ENCODE measurements at places on chromosomes 11 and 22.

GRCh38 chr11:13465909-13466371 is 2.9 kb upstream of the BTBD10 start:
- no peak for DNase-seq

- DNase-seq, result no peak
These were observed 31.9 kb upstream of the ZC3H12C start for GRCh38 chr11:110061296-110061695.

DNA sequence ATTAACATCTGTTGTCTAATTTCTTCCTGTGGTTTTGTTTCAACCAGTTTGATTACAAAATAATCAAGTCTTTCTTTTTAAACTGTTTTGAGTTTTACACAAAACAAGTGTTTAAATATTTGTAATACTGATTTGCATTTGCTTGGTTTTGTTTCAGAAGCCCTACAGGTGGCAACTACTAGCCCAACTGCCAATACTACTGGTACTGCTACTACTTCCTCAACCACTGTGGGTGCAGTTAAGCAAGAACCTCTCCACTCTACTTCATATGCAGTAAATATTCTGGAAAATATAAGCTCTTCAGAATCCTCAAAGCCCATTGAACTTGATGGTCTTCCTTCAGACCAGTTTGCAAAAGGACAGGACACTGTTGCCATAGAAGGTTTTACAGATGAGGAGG is 61.1 kb downstream of the QSER1 start:
- DNase-seq, result no peak

- DNase-seq, result no peak
These were observed 4.1 kb downstream of the NUCB2 start for GRCh38 chr11:17280494-17281127.

GRCh38 chr22:29563652-29564460 is 10.3 kb upstream of the THOC5 start:
- no peak for DNase-seq

DNA sequence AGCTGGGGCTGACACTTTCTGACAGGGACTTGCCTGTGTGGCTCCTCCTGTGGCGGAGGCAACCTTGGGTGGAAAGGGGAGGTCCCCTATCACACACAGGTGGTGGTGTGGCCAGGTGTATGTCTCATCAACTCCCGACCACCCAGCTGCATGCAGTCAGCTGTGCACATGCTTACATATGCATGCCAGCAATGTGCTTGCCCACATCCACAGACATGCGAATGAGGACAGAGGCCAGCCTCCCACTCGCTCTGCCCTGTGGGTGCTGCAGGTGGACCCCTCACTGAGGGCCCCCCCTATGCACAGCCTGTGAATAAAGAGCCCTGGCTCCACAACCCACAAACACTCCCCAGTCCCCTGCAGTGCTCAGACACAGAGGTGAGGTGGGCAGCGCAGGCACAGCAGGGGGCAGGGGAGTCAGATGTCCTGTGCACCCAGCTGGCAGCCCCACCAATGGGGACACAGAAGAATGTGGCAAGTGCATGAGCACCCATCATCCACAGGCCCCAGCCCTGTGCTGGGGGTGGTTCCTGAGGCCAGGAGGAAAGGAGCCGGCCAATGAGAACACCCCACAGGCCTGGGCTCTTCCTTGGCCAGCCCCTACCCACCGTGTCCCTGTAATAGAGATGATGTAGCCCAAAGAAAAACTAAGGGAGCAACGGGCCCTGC is 9.5 kb downstream of the GNB1L start:
- DNase-seq, result no peak

GRCh38 chr11:41920374-41920773 is 460.9 kb upstream of the LRRC4C start:
- DNase-seq, result no peak

GRCh38 chr11:120657306-120658070 is 145.9 kb downstream of the GRIK4 start:
- no peak for DNase-seq

GRCh38 chr11:95711162-95711944 is 78.2 kb downstream of the FAM76B start:
- no peak for DNase-seq

DNA sequence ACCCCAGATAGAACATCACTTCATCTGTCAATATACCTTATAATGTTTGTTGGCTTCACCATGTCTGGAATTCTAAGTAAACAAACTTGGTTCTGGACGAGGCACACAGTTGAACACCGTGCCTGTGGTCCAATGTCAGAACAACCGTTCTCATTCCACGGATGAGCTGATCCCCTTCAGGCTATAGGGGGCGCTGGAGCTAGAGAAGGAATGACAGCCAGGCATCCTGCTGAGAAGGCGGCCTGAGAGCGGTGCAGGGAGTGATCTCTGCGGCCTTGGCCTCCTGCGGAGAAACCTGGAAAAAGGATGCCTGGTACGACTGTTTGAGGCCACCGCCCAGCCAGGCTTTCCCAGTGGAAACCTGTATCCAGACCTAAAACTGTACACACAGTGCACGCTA is 48.7 kb downstream of the FDX1 start:
- DNase-seq, result no peak

DNA sequence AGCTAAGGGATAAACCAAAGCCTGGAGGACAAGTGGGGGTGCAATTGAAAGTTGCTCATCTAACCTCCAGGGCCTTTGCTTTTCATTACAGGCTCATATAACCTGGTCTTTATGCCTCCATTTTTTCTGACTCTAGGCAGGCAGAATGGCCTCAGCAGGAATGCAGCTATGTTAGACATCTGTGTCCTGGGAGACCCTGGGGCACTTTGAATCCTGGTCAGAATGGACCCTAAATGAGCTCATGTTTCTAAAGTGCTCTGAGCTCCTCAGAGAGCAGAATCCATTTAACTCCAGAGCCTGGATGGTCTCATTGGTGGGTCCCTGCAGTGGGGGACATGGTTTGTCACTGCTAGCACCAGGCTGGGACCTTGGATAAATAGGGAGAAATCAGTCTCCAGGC is 177.3 kb downstream of the KIRREL3 start:
- DNase-seq, result no peak

DNA sequence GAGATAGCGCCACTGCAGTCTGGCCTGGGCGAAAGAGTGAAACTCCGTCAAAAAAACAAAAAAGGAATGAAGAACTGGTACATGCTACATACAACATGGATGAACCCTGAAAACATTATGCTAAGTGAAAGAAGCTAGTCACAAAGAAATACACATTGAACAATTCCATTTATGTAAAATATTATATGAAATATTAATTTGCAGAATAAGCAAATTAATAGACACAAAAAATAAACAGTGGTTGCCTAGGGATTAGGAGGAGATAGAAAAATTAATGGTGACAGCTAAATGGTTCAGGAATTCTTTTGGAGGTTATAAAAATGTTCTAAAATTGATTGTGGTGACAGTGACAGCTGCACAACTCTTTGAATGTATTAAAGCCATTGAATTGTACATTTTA is 14.7 kb downstream of the PRDM10 start:
- no peak for DNase-seq

DNA sequence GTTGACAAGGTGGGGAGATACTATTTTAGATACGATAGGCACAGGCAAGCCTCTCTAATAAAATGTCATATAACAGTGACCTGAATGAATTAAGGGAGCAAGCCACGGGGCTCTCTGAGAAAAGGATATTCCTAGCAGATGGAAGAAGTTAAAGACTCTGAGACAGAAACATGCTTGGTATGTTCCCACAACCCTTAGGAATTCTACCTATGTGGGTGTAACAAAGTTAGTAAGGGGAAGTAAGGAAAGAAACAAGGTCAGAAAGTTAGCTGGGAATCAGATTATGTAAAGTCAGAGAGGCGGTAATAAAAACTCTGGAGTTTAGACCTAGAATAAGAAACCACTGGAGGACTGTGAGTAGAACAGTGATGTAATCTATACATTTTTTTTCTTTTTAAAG is 59.7 kb upstream of the GDPD4 start:
- DNase-seq, result no peak

GRCh38 chr11:61628662-61628970 is 47.7 kb upstream of the SYT7 start:
- DNase-seq, result no peak

- no peak for DNase-seq
These were observed 14.5 kb upstream of the OR10V1 start for GRCh38 chr11:59728154-59728553.

GRCh38 chr22:45980761-45981160 is 3.8 kb upstream of the WNT7B start:
- DNase-seq, result no peak

GRCh38 chr22:48944433-48944750 is 883.3 kb downstream of the BRD1 start:
- DNase-seq, result no peak

DNA sequence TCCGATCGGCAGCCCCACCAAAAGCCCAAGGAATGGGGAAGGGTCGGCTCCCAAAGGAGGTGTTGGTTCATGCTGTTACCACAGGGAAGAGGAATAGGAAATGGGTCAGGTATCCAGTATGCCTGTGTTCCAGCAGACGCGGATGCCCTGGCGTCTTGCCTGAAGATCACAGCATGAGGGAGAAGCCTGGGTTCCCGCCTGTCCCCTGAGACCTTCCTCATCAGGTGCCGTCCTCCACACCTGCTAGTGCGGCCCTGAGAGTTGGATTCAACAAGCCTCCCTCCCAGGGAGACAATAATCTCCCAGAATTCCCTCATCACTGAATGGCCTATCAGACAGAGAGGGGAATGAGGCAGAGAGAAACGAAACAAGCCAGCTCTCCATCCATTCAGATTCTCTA is 92.2 kb downstream of the SPATA19 start:
- no peak for DNase-seq

GRCh38 chr11:69918231-69918937 is 99.2 kb upstream of the FGF3 start:
- no peak for DNase-seq

DNA sequence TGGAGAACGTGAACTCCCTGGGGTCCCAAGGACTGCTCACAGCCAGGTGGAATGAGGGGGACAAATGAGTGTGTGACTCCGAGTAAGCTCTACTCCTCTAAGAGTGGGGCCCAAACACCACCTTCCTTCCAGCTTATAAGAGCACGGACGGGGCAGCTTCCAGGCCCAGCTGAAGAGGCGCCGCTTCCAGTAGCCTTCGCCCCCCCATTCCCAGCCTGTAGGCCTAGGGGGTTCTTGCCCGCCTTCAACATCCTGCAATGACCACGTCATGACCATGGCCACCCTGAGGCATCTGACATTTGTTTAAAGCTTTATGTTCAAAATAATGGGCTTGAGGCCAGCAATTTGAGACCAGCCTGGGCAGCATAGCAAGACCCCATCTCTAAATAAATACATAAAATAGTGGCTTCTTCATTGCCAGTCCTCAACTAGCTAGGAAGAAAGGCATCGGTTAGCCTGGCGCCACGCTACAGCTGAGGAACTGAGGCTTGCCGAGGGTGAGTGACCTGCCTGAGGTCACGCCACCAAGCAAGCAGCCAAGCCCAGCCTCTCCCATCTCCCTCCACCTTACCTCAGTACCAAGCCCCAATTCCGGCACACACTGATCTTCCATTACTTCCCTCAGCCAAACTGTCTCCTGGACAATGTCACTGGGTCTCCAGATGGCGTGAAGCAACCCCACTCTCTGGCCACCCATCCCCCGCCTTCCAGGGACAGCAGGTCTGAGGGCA is 7.8 kb upstream of the TNFRSF13C start:
- DNase-seq, result no peak

DNA sequence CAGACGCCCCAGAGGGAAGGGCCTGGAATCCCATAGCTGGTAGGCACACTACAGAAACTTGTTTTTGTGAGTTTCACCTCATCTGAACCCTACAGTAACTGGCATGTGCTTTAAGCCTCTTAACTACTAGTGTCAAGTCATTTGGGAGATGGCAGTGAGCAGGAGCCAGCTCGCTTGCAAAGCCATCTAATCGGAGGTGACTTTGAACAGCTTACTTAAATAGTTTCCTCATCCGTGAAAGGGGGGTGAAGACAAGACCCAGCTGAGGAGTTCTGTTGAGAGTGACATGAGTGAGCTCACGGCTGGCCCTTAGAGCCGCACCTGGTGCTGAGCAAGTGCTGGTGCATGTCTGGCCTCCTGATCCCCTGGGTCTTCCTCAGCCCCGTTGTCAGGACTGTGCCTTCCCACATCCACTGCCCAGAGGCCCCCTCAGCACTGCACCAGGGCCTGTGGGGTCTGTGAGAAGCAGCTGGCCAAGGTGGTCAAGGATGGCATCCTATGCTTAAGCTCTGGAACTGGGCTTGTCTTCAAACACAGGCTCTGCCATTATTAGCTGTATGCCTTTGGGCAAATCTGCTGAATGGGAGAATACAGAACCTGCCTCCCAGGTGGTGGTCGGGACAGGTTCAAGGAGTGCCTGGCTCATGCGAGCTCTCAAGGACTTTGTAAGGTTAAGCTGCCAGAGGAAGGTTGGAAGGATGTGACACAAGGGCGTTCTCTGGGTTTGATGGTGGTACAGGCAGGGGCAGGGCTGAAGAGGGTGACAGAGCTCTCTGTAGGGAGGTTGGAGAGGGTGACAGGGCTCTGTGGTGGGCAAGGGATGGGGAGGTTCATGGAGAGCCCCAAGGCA is 27.3 kb downstream of the INCENP start:
- no peak for DNase-seq

GRCh38 chr11:125315079-125315740 is 150.7 kb downstream of the PKNOX2 start:
- no peak for DNase-seq

GRCh38 chr11:117851852-117852251 is 24.6 kb downstream of the FXYD6 start:
- DNase-seq, result no peak

GRCh38 chr11:100972046-100972445 is 157.6 kb downstream of the PGR start:
- no peak for DNase-seq

GRCh38 chr11:64620381-64620971 is 29.5 kb downstream of the SLC22A12 start:
- DNase-seq, result no peak

DNA sequence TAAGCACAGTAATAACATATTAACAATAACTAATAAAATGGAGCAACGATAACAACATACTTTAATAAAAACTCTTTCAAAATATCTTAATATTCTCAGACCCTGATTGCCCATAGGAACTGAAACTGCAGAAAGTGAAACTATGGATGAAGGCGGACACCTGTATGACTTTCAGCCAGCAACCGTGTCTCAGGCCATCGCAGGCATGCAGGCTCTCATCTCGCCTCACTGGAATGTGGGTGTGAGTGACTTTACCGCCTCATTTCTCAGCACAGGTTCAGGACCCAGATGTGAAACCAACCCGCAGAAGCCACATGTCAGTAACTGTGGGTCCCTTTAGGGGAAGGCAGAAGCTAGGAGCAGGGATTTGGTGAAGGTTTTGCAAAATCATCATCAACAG is 539.1 kb downstream of the FAM181B start:
- no peak for DNase-seq

DNA sequence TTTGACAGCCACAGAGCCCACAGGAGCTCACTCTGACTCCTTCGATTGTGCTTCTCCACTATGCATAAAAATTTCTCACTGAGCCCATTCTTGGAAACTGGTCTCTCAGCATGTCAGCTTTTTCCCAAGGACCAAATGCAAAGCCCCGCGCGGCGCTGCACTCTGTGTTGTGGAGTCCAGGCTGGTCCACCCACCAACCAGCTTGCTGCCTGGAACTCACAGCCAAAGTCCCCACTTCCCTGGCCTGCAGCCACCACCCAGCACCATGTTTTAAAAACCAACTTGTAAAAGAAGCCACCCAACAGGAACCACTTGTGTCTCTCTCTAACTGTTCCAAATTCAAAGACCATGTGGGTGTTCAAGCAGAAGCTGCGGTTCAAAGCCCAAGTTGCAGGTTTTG is 124.4 kb downstream of the SPATA19 start:
- no peak for DNase-seq

- DNase-seq, result no peak
These were observed 258.6 kb downstream of the METTL15 start for GRCh38 chr11:28366549-28367346.

- no peak for DNase-seq
These were observed 571.4 kb downstream of the MIAT start for GRCh38 chr22:27228771-27229170.

Measured in stimulated activated CD4-positive, alpha-beta T cell treated with anti-CD3 and anti-CD28 coated beads, Interleukin-4, amount 100 ng/mL, for 48 hours (primary cell).